Stimulated activated CD8-positive, alpha-beta memory T cell treated with anti-CD3 and anti-CD28 coated beads, Interleukin-2, amount 100 ng/mL, for 1 hour (primary cell): ENCODE measurements at places on chromosomes 1 and 21.

DNA sequence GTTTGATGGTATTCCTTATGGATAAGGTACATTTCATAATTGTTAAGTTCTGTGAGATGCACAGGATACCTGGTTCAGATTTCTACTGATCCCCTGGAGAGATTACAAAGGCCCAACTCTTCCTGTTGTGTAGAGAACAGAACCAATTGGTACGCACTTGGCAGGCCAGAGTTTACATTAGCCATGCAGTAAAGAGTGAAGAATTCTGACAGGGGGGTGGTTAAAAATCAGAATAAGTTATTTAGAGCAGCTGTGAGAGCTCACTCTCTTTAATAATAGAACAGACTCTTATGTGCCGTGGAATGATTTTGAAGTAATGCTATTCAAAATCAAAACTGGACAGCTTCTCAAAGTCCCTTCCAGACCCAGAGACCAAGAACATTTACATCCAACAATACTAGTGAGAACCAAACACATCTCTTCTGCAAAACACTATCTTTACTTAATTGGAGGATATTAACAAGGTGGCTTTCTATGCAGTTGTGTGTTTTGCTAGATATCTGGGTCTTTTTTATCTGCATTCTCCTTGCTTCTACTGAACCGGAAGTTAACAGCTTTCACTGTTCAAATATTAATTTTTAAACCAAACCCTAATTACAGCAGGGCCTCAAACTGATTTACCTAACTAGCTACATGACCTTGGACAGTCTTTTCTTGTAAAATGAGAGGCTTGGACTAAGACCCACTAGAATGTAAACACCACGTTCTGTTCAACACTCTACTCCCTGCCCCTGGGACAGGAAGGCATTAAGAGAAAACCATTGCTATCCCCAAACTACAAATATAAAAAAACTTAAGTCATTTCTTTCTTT, 4.0 kb downstream of the USP24 start:
- DNase-seq: no peak

- no peak for DNase-seq
Observed at GRCh38 chr21:45357436-45358260, 47.3 kb upstream of the COL18A1 start.

DNA sequence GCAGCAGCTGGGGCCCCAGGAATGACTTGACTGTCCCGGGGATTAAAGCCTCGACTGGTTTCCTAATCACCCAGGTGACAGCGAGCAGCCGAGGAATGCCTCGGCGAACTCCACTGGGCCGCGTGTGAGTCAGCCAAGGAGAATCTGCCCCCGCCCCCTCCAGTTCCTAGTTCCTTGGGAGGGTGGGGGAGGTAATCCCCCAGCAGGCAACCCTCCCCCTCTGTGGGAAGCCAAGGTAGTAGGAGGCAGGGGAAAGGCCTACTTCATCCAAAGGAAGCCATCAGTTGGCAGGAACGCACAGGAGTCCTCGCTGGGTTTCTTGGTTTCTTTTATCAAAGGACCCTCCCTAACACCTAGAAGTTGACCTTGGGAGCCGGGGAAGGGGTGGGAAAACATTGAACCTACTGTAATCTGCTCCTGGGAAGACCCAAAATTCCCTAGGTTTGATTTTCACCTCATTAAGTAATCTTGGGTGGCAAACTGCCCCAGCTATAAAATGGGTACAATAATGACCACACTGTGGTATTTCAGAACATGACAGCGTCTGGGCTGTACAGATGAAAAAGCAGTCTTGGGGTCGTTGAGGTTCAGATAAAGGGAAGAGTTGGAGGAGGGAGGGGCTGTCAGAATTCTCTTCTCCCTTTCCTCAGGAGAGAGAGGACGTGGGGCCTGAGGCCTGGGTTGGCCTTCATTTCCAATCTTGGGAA, 1.4 kb downstream of the TENT5B start:
- DNase-seq: no peak

- no peak for DNase-seq
Observed at GRCh38 chr1:106568201-106568974, 488.1 kb upstream of the PRMT6 start.

DNA sequence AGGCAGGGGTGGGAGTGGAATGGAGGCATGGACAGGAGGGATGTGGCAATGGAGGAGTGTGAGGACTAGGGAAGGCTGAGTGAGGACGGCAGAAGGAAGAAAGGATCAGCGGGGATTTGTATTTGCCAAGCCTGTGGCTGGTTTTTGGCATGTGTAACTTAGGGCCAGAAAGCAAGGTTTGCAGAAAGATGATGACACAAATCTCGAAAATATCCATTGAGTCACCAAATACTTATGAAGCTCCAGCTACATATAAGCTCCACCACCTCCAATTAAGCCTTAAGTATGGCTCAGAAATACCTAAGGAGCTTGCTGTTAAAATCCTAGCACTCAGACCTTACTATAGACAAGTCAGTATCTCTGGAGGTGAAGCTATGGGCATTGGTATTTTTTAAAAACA, 90.1 kb downstream of the OMA1 start:
- DNase-seq: no peak
